Stimulated activated CD8-positive, alpha-beta memory T cell treated with anti-CD3 and anti-CD28 coated beads, Interleukin-7, amount 100 ng/mL, for 1 hour (primary cell): ENCODE measurements at places on chromosomes 5 and 9.

DNA sequence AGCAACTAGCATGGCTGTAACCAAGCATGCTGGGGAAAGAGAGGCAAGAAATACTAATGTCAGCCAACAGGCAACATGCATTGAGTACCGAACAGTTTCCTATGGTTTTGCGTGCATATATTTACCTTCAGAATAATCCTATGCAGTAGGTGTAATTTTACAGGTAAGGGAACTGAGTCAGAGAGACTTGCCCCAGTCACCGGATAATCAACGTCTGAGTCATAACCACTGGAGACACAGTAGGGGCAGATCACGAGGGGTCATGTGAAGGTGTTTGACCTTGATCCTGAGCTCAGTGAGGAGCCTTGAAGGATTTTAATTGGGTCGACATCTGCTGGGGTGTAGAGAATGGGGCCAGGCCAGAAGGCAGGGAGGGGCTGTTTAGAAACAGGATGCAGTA lies 13.4 kb upstream of the TSC1 start:
- DNase-seq = no peak

- no peak for DNase-seq
These were observed 20.5 kb downstream of the MSX2 start for GRCh38 chr5:174744896-174745295.

DNA sequence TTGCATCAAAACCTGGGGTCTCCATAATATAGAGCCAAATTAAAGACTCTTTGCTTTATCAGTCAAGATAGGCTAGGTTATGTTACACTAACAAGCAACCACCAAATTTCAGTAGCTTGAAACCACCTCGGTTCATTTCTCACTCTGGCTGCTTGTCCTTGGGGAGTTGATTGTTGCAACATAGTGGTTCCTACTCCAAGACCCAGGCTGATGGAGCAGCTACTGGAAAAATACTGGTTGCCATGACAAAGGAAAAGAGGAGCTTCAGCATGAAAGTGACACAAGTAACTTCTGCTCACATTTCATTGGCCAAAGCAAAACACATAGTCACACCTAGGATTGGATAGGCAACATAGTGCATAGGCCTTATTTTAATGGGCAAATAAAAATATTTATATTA lies 18.5 kb upstream of the RCL1 start:
- DNase-seq = no peak

- no peak for DNase-seq
These were observed 98.9 kb downstream of the ERCC6L2 start for GRCh38 chr9:95974389-95974788.

DNA sequence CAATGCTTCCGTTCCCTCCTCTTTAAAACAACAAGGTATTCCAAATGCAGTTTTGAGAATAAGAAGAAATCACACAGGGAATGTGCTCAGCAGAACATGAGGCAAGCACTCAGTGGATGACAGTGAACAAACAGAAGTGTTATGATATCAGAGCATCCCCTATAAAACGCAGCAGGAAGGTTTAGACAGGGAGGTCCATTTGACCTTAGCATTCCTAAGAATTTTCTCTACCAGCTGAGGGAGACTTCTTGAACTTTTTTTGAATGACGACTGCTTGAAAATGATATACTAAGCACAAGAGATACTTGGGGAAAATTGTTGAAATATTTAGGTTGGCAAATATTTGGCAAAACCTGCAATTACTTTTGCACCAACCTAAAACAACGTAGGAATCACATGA lies 3.9 kb downstream of the AMACR start:
- DNase-seq = no peak
